ENCODE measurements at places on chromosomes 12 and 14. TPM values are rescaled to one million over a fixed set of nuclear protein-coding genes. Genes with fewer than 3 reads are reported as not detected.
A peak's percentile ranks its signal among the peaks of the same experiment; 100 is the strongest.

DNA sequence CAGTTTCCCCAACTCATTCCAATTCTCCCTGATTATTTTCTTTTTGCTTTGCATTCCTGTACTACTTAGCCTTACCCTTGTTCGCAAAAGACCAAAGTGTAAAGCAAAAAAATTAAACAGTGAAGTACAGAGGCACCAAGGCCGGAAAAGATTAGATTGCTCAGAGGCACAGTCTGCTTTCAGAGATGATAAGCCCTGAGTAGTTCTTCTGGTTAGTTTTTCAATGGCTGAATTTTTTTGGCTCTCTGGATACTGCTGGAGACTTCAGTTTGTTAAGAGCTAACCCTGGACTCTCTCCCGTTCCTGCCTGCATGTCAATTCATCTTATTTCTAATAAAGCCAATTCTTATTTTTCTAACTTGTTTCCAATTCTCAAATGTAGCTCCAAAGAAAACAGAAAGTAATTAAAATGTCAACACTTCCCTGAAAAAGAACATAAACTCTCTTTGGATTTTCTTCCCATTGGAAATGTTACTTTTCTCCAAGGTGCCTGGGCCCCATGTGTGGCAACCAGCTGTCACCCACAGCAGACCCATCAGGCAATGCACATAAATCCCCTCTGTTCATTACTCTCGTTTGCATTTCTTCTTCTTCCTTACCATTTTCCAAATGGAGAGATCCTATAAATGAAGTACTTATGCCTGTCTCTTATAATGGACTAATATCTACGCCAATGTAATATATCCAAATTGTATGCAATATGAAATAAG lies 142.8 kb downstream of the BTG1 start:
- H3K27me3 ChIP-seq = no peaks in the 10 kb centered on the region
- peak; percentile 7 for DNase-seq
- H3K4me3 ChIP-seq = no peak overlapping the region
- H3K27ac ChIP-seq = no peak overlapping the region
- no peaks in the 10 kb centered on the region for H3K36me3 ChIP-seq
- H3K4me1 ChIP-seq = no peaks in the 10 kb centered on the region

Gene KRT6A
- not detected for polyA plus RNA-seq

DNA sequence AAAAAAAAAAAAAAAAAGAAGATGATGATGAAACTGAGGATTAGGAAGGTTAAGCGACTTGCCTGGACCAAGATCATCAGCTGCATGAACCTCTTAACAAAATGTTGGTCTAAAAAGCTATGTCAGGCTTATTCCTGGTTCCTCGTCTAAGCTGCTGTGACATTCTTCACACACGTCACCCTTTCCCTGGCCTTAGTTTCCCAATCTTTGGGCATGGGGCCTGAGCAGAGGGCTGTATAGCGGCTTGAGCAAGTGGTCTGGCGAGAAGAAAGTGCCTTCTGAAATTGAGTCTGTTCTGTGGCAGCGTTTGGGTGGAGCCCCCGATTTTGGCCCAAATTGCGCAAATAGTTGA lies 58.7 kb upstream of the CCND2 start:
- H3K4me3 ChIP-seq = no peak overlapping the region
- no peaks in the 10 kb centered on the region for H3K27me3 ChIP-seq
- no peaks in the 10 kb centered on the region for H3K4me1 ChIP-seq

Gene LTBR
- polyA plus RNA-seq = 117 TPM

- no peaks in the 10 kb centered on the region for H3K27me3 ChIP-seq
- H3K4me1 ChIP-seq = no peaks in the 10 kb centered on the region
- H3K36me3 ChIP-seq = no peaks in the 10 kb centered on the region
- H3K4me3 ChIP-seq = no peak overlapping the region
- no peak for DNase-seq
Observed at GRCh38 chr14:67853715-67854114, 34.1 kb downstream of the RAD51B start.

- H3K36me3 ChIP-seq = no peaks in the 10 kb centered on the region
- H3K4me1 ChIP-seq = no peaks in the 10 kb centered on the region
- no peak overlapping the region for H3K4me3 ChIP-seq
- DNase-seq = no peak
- no peak overlapping the region for H3K27ac ChIP-seq
- no peaks in the 10 kb centered on the region for H3K27me3 ChIP-seq
Observed at GRCh38 chr12:98137278-98137677, 378.1 kb upstream of the TMPO start.

- no peak overlapping the region for H3K4me3 ChIP-seq
- H3K27me3 ChIP-seq = no peaks in the 10 kb centered on the region
- DNase-seq = no peak
- no peaks in the 10 kb centered on the region for H3K4me1 ChIP-seq
- H3K36me3 ChIP-seq = no peaks in the 10 kb centered on the region
Observed at GRCh38 chr12:87280356-87280755, 748.8 kb downstream of the C12orf50 start.

GRCh38 chr12:113912760-113913329 lies 53.3 kb downstream of the RBM19 start:
- no peak overlapping the region for H3K4me3 ChIP-seq
- peak; percentile 67 for DNase-seq
- no peaks in the 10 kb centered on the region for H3K27me3 ChIP-seq
- H3K36me3 ChIP-seq = no peaks in the 10 kb centered on the region
- no peak overlapping the region for H3K27ac ChIP-seq

Gene RNASE13
- not detected for polyA plus RNA-seq

DNA sequence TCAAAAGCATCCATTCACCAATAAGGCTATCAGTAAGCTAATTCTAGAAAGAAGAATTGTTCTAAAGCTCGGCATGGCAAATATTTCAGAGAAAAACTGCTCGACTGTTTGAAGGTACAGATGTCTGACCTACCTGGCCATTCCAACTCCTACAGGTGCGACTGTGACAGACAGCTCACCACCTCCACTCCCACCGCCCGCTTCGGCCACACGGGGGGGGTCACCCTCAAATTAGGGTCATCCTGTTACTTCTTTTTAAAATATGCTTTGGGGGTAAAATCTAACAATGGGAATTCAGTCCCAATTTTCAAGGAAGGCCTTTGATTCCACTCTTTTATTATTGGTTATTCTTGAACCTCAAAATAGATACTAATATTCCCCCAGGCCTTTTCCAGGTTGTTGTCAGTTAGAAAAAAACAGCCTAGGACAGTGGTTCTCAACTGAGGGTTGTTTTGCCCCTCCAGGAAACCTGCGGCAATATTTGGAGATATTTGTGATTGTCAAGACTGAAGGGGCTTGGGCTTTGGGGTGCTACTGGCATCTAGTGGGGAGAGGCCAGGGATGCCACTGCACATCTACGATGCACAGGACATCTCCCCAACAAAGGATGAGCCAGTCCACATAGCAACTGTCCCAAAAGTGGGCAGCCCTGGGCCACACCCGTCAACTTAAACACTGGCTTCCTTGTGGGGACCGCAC lies 81.2 kb downstream of the BCL11B start:
- no peak overlapping the region for H3K27ac ChIP-seq
- no peaks in the 10 kb centered on the region for H3K4me1 ChIP-seq
- DNase-seq = no peak
- no peaks in the 10 kb centered on the region for H3K36me3 ChIP-seq
- peaks cover 23% of the 10 kb centered on the region for H3K27me3 ChIP-seq

- H3K4me3 ChIP-seq = peak within 1 kb of the TSS; percentile 69
- H3K27ac ChIP-seq = peak within 1 kb of the TSS; percentile 61
- peak; percentile 53 for DNase-seq
- H3K4me1 ChIP-seq = peaks cover 24% of the 10 kb centered on the region
- H3K36me3 ChIP-seq = no peaks in the 10 kb centered on the region
Observed at GRCh38 chr14:52267501-52268278, at the start of gene PTGDR. PTGDR (plus strand) TSS chr14:52267698; CDS start chr14:52267815, 117 bp downstream.

Gene SLCO1B1
- not detected for polyA plus RNA-seq

Gene CCDC197
- polyA plus RNA-seq = not detected

GRCh38 chr12:28536088-28536487 lies 345.8 kb downstream of the CCDC91 start:
- peak; percentile 89 for DNase-seq
- peak overlapping the region; percentile 73 for H3K27ac ChIP-seq
- H3K36me3 ChIP-seq = no peaks in the 10 kb centered on the region
- peak overlapping the region; percentile 26 for H3K4me3 ChIP-seq
- H3K4me1 ChIP-seq = peaks cover 33% of the 10 kb centered on the region
- H3K27me3 ChIP-seq = no peaks in the 10 kb centered on the region

- H3K36me3 ChIP-seq = no peaks in the 10 kb centered on the region
- no peak overlapping the region for H3K27ac ChIP-seq
- no peak overlapping the region for H3K4me3 ChIP-seq
Observed at GRCh38 chr14:90853116-90853515, 36.9 kb upstream of the TTC7B start.

DNA sequence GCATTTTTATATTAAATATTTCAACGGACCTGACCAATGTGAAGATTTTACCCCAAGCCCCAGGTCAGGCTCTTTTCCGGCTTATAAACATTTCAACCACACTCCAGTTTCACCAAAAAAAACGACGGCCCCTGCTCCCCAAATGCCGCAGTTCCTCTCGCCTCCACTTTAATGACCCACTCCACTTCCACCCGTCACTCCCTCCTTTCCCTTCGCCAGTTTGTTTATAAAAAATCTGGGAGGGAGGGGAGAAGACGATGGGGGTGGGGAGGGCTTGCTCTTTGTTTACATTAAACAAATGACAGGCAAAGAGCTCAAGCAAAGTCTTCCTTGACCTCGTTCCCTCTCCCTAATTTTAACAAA lies 5.4 kb downstream of the SIX6 start:
- H3K4me3 ChIP-seq = peak overlapping the region; percentile 44
- no peaks in the 10 kb centered on the region for H3K4me1 ChIP-seq
- no peak overlapping the region for H3K27ac ChIP-seq
- H3K36me3 ChIP-seq = no peaks in the 10 kb centered on the region

GRCh38 chr12:42084522-42084921 lies 60.2 kb downstream of the GXYLT1 start:
- peak; percentile 20 for DNase-seq
- H3K27me3 ChIP-seq = no peaks in the 10 kb centered on the region
- H3K4me3 ChIP-seq = no peak overlapping the region
- no peaks in the 10 kb centered on the region for H3K36me3 ChIP-seq

Gene KRT1
- not detected for polyA plus RNA-seq

DNA sequence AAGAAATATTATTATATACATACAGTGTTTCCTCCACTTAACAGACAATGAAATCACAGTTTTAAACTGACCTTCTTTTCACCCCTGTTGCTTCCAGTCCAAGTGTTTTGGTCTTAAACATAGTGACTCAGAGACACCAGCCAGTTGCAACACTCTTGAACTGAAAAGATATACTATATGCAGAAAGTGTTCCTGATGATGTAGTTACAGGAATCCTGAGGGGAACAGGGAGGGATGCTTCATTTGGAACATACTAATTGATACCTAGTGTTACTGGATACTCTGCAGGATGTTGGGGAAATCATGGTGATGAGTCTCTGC lies 420.8 kb downstream of the CCDC91 start:
- no peaks in the 10 kb centered on the region for H3K27me3 ChIP-seq
- H3K4me1 ChIP-seq = peaks cover 14% of the 10 kb centered on the region
- peak overlapping the region; percentile 42 for H3K27ac ChIP-seq
- no peak overlapping the region for H3K4me3 ChIP-seq
- H3K36me3 ChIP-seq = no peaks in the 10 kb centered on the region

- peaks cover 41% of the 10 kb centered on the region for H3K4me1 ChIP-seq
- no peaks in the 10 kb centered on the region for H3K36me3 ChIP-seq
- no peak overlapping the region for H3K4me3 ChIP-seq
Observed at GRCh38 chr14:75833326-75834020, 148.3 kb downstream of the TGFB3 start.

Gene SLC10A1
- polyA plus RNA-seq = not detected

DNA sequence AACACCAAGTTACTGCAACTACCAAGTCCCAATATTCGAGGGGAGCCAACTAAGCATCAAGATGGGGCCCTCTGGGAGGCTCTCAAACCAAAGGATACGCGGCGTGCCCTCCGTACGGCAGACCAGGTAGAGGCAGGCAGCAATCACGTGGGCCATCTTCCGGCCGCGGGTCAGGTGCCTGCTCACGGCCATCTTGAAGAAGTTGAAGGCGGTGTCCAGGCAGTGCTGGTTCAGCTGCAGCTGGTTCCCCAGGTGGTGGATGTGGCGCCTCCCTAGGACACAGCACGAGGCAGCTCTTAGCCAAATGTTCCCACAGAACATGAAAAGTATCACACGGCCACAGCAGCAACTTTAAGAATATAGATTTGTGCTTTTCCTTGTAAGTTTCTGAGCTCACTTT lies 24.3 kb downstream of the BTBD6 start:
- H3K36me3 ChIP-seq = no peaks in the 10 kb centered on the region
- no peak overlapping the region for H3K4me3 ChIP-seq
- no peaks in the 10 kb centered on the region for H3K27me3 ChIP-seq
- DNase-seq = no peak

GRCh38 chr14:100857233-100857922 lies 31.5 kb downstream of the MEG3 start:
- H3K27ac ChIP-seq = no peak overlapping the region
- DNase-seq = no peak
- H3K4me1 ChIP-seq = peaks cover 4% of the 10 kb centered on the region
- peaks cover 5% of the 10 kb centered on the region for H3K36me3 ChIP-seq

DNA sequence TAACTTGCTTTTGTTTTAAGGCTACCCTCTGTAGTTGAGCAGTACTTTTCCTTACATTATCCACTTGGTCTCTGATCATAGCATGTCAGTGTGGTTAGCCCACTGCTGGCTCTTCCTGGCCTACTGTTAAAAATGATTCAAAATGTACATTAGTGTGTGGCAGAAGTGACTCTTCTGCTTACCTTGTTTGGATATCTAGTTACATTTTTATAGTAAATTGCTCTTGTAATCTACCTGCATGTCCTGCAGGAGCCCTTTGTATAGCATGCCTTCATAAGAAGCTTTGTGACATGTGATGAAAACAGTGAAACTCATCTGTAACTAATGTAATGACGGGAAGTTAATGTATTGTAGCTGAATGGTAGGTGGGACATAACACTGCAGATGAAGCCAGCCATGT lies 8.1 kb downstream of the SPATS2 start:
- H3K4me3 ChIP-seq = no peak overlapping the region
- no peaks in the 10 kb centered on the region for H3K27me3 ChIP-seq
- no peak overlapping the region for H3K27ac ChIP-seq

- H3K27ac ChIP-seq = no peak overlapping the region
- no peak overlapping the region for H3K4me3 ChIP-seq
- 0 out of 2 replicates have a peak, but pooled peaks cover under 1% of the 10 kb centered on the region for H3K27me3 ChIP-seq
- peaks cover 15% of the 10 kb centered on the region for H3K4me1 ChIP-seq
- no peaks in the 10 kb centered on the region for H3K36me3 ChIP-seq
Observed at GRCh38 chr14:69582212-69582611, 7.5 kb upstream of the CCDC177 start.

DNA sequence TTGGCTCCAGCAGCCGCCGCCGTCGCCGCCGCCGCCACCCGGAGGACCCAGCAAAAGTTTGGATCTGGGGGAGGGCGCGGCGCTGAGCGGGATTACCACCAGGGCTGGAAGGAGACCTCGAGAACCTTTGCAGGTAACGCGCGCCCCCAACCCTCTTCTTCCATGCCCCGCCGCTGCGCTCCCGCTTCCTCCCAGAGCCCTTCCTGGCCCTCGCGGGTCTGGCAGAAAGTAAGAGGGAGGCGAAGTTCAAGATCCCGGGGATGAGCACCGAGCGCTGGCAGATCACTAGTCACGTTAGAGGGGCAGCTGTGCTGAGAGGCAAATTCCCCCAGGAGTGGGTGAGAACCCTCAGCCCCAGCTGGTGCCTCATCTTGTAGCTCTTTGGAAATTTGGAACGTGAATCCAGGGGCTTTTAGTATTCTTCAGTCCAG lies 3.9 kb downstream of the FLRT2 start:
- peaks cover 29% of the 10 kb centered on the region for H3K4me1 ChIP-seq
- peak overlapping the region; percentile 87 for H3K27ac ChIP-seq
- no peaks in the 10 kb centered on the region for H3K36me3 ChIP-seq
- no peaks in the 10 kb centered on the region for H3K27me3 ChIP-seq
- H3K4me3 ChIP-seq = peak overlapping the region; percentile 96
- peak; percentile 63 for DNase-seq

Gene TCHP
- polyA plus RNA-seq = 9.7 TPM

Data from GM23248 (cell line).